Stimulated activated CD8-positive, alpha-beta memory T cell treated with anti-CD3 and anti-CD28 coated beads, Interleukin-15, amount 100 ng/mL, for 4 hours (primary cell): ENCODE measurements at places on chromosomes 16 and 17.
A peak's percentile ranks its signal among the peaks of the same experiment; 100 is the strongest.

DNA sequence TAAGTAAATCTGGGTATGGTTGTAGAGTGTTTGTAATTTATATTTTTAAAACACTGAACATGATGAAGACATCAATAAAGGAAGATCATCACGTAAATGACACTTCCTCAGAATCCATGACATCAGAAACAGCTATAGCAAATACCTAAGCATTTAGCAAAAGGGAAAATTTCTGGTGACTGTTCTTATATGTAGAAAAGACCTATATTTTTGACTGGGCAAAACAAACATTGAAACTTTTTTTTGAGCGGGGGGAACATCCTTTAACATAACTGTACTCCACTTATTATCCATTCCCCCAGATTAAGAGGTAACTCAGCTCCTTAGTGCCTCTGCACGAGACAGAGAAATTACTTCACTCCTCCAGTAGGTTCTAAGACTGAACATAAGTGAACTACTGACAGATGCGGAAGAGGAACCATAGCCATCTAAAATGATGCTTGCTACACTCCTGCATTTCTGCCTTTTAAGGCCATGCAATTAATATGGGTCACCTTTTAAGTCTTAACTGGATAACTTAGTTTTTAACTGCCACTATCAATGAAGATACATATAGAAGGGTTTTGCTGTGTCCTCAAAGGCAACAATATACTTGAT, 9.4 kb downstream of the CRYBA1 start:
- no peak for DNase-seq

DNA sequence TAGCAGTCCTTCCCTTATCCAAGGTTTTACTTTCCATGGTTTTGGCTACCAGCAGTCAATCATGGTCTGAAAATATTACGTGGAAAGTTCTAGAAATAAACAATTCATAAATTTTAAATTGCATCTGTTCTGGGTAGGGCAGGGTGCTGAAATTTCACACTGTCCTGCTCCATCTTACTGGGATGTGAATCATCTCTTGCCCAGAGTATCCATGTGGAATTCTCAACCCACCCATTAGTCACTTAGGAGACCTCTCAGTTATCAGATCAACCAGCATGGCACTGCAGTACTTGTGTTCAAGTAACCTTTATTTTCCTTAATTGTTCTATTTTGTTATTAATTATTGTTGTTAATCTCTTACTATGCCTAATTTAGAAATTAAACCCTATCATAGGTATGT, 202.8 kb upstream of the CPHXL start:
- DNase-seq = no peak

DNA sequence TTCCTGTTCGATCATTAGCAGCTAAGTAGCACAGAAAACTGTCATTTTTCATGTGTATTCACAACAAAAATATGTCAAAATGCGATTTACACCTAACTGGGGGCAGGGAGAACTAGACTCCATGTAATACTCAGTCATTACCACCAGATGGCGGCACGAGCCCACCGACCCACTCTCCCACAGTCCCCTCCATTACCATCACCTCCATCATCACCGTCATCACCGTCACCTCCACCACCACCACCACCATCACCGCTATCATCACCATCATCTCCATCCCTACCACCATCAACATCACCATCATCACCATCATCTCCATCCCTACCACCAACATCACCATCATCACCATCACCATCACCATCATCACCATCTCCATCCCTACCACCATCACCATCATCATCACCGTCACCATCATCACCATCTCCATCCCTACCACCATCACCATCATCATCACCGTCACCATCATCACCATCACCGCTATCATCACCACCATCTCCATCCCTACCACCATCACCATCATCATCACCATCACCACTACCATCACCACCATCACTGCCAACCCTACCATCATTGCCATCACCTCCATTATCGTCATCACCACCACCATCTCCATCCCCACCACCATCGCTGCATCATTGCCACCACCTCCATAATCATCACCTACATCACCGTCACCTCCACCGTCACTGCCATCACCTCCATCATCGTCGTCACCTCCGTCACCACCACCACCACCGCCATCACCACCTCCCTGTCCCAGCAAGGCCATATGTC, 14.4 kb downstream of the NDUFAF8 start:
- peak; percentile 25 for DNase-seq

GRCh38 chr17:2143332-2143731, 88.4 kb downstream of the HIC1 start:
- DNase-seq = no peak

- no peak for DNase-seq
Measured at GRCh38 chr17:1347589-1348323, 52.3 kb downstream of the YWHAE start.

DNA sequence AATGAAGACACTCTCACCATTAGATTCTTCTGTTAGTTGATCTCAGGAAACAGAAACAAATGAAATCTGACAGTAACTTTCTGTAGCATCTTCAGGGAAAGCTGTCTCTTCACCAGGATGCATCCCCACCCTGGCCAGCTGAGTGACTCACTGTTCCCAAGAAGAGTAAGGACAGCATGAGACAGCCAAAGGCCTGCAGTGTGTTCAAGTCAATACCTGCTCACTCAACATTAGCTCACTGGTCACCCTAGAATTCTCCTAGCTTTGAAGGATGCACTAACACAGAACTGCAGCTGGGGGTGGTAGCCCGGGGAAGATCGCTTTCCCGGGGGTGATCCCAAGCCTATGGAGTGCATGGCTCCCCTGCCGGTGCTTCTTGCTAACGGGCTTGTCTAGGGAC, 28.2 kb upstream of the CLEC18B start:
- DNase-seq = no peak

- no peak for DNase-seq
Measured at GRCh38 chr17:28711723-28712031, at the start of gene PROCA1. Gene PROCA1, minus strand, starts transcription at chr17:28711888. Its CDS starts 228 bp downstream, at chr17:28711660.

GRCh38 chr17:75488693-75489510, 26.4 kb downstream of the CASKIN2 start:
- DNase-seq = no peak

DNA sequence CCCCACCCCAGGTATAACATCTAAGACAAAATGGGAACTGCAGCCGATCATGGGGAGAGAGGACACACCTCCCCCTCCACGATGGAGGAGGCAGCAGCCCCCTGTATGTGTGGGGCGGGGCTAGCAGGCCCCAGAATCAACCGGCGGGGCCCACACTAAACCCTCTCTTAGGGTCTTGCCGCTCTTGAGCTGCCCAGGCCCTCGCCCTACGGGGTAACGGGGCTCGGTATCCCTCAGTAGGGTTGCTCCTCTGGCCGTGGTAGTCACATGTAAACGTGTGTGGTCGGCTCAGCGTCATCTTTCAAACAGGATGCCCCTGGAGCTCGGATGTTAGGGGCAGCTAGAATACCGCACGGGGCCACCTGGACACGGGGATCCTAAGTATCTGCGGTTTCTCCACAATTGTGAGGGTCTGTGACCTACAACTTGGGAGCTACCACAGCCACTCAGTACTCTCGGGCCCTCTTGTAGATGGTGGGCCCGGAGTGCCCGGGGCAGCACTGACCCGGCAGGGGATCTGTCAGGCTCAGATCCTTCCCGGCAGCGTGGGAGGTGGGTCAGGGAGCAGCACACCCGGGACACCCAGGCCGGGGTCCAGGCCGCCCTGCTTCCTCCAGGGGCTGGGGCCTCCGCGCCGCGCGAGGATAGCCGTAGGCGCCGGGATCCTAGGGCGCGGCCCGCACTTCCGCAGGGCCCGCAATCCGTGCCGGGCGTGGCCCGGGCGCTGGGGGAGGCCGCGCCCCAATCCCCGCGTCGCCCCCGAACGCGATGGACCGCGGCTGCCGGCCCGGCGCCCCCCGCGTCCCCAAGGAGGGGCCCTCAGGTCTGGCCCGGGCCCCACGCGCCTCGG, 781 bp downstream of the ARHGDIA start:
- no peak for DNase-seq

GRCh38 chr17:51434434-51435170, 174.3 kb downstream of the UTP18 start:
- DNase-seq = no peak

DNA sequence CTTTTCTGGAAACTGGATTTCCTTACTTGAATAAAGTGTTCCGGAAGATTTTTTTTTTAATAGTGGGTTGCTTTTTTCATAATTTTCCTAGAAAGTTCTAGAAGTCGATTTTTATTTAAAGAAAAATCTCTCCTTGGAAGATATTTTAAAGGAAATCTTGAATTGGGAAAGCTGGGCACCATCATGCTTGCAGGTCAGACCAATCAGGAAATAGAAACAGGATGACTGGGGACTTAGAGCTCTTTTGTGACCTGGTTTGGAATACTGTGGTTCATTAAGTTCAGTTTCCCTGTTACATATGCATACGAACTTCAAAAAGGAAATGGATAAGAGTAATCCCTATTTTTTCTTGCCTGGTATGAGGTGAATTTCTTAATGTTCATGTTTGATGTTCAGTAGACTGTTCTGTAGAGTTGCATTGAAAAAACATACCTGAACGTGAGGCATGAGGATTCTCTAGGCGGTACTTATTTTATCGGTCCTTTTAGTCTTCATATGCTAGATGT, 1.2 kb downstream of the NFATC3 start:
- no peak for DNase-seq

DNA sequence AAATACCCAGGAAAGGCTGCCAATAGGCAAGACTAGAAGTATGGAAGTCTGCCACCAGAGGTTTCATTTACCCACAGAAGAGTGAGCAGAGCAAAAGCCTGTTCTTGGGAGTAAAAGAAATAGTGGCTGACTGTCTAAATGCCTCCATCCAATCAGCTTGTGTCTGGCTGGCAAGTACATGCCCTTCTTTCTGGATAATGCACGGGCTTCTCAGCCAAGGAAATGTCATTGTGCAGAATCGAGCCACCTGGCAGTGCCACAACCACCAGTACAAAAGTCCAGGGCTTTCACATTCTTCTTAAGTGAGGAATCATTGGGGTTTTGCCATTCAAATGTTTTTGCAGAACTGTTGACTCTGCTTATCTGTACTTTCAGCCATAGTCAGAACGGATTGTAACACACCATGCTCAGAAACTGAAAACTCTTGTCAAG, 10.1 kb upstream of the ERCC4 start:
- DNase-seq = no peak

- DNase-seq = no peak
Measured at GRCh38 chr17:80107231-80108021, 6.0 kb downstream of the GAA start.

- DNase-seq = peak; percentile 8
Measured at GRCh38 chr17:4365628-4366326, 698 bp downstream of the UBE2G1 start.

- DNase-seq = no peak
Measured at GRCh38 chr16:31129568-31130335, 5.8 kb downstream of the PRSS8 start.

DNA sequence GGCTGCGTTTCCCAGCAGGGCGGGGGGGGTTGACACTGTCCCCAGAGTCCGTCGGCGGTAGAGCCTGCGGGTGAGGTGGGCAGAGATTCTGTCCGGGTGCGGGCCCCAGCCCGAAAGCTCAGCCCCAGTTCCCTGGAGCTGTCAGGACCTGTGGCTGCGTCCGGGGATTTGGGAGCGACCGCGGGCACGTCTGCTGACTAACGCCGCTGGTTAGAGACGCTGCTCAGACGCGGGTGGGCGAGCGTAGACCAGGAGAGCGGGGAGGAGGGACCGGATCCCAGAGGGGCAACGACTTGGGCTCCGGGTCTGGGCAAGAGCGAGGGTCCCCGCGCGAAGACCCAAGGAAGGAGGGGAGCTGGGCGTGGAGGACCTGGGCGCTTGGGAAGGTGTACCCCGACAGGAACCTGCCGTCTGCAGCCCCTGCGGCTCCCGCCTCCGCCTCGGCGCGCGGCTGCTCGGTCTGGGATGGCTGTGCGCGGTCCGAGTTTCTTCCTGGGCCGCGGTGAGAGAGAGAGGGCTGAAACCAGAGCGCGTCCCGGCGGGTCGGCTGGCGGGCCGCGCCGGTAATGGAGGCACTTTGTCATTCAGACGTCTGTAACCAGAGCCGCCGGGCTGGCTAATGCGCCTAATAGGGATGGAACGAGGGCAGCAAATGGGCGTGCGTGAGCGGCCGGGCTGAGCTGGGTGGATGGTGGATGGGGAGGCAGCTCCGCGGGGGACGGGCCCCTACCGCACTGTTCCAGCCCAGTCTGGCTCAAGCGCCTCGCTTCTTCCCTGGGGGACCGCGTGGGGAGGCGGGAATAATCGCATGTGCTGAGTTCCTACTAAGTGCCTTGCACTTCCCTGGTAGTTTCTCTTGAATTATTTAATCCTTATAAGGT, 2.3 kb downstream of the NGFR start:
- no peak for DNase-seq

DNA sequence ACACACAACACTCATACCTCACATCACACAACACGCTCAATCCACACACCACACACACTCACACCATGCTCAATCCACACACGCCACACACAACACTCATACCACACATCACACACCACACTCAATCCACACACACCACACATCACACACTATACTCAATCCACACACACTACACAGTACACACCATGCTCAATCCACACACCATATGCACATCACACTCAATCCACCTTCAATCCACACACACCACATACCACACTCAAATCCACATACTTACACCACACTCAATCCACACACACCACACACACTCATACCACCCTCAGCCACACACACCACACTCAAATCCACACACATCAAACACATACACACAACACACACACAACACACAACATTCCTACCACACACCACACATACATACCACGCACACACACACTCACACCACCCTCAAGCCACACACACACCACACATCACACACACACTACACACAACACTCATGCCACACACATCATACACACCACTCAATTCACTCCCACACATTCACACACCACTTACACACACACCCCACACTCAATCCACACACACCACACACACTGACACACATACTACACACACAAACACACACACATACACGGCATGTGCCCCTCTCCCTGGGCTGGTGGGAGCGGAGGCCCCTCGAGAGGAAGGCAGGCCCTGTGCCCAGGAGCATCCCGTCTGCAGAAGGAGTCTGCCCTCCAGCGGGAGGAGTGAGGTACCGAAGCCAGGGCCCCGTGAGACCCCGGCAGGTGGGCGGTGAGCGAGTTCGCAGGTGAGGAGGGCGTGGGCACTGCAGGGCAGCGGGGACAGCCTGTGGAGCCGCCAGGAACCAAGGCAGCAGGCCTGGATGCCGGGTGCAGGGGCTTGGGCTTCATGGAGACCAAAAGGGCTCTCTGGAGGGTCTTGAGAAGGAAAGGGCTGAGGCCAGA, 33.1 kb upstream of the RPTOR start:
- no peak for DNase-seq

GRCh38 chr16:70803319-70803718, 2.4 kb upstream of the VAC14 start:
- DNase-seq = no peak

GRCh38 chr16:4651827-4652226, 27.2 kb downstream of the MGRN1 start:
- no peak for DNase-seq

DNA sequence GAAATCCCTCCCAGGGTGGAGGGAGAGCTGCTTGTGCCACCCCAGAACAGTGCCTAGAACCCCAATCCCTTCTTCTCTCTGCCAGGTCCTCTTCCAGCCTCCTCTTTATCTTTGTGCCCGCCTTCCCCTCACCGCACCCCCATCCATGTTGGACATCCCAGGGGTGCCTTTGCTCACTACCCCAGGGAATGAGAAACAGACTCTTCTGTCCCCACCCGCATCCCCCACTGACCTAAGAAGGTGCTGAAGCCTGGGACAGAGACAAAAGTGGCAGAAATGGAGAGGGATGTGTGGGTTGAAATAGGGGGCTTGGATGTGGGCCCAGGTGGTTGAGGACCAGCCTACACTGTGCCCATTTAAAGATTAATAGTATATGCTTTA, 17.0 kb downstream of the ALOX15B start:
- DNase-seq = no peak

GRCh38 chr17:8837563-8838075, 29.9 kb downstream of the PIK3R6 start:
- DNase-seq = no peak
